Activated naive CD4-positive, alpha-beta T cell treated with Interleukin-2 at 50 U/mL for 16 hours (primary cell): ENCODE measurements at places on chromosomes 3 and 15.

- no peak for DNase-seq
These were observed 151.8 kb upstream of the DPH6 start for GRCh38 chr15:35697549-35698299.

GRCh38 chr3:177554895-177555759 lies 357.8 kb upstream of the TBL1XR1 start:
- DNase-seq = peak; percentile 6

GRCh38 chr3:46708401-46709156 lies 7.4 kb downstream of the TMIE start:
- no peak for DNase-seq

- no peak for DNase-seq
These were observed 47.7 kb downstream of the SUMF1 start for GRCh38 chr3:4419386-4419785.

DNA sequence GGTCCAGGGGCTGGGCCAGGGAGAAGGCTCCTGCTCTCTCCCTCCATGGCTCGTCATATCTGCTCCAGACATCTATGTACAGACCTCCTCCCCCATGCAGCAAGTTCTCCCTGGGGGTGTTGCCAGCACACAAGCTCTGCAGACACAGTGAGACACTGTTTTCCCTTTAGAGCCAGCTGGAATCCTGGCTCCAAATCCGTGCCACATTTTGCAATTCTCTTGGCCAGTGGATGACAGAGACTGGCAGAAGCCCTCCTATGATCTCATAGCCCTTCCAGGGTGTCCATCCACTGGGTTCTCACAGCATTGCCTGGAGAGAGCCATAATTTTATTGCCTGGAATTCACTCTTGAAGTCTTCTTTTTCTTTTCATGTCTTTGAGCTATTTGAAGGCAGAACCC lies 203.9 kb downstream of the TLE3 start:
- DNase-seq = no peak
